AG04449 (cell line): ENCODE measurements at places on chromosomes 12 and 14.

- peak; percentile 47 for DNase-seq
Measured at GRCh38 chr12:62865937-62866336, 69.0 kb downstream of the PPM1H start.

GRCh38 chr14:105290621-105291346, 10.0 kb downstream of the BRF1 start:
- DNase-seq = no peak

DNA sequence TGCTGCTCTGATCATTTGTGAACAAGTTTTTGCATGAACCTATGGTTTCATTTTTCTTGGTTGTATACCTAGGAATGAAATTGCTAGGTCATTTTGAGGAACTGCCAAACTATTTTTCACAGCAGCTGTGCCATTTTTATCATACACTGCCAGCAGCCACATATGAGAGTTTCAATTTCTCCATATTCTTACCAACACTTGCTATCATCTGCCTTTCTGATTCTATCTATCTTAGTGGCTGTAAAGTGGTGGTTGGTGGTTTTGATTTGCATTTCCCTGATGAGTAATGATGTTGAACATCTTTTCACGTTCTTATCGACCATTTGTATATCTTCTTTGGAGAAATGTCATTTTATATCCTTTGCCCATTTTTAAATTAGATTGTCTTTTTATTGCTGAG, 146.1 kb downstream of the C12orf75 start:
- DNase-seq = no peak

DNA sequence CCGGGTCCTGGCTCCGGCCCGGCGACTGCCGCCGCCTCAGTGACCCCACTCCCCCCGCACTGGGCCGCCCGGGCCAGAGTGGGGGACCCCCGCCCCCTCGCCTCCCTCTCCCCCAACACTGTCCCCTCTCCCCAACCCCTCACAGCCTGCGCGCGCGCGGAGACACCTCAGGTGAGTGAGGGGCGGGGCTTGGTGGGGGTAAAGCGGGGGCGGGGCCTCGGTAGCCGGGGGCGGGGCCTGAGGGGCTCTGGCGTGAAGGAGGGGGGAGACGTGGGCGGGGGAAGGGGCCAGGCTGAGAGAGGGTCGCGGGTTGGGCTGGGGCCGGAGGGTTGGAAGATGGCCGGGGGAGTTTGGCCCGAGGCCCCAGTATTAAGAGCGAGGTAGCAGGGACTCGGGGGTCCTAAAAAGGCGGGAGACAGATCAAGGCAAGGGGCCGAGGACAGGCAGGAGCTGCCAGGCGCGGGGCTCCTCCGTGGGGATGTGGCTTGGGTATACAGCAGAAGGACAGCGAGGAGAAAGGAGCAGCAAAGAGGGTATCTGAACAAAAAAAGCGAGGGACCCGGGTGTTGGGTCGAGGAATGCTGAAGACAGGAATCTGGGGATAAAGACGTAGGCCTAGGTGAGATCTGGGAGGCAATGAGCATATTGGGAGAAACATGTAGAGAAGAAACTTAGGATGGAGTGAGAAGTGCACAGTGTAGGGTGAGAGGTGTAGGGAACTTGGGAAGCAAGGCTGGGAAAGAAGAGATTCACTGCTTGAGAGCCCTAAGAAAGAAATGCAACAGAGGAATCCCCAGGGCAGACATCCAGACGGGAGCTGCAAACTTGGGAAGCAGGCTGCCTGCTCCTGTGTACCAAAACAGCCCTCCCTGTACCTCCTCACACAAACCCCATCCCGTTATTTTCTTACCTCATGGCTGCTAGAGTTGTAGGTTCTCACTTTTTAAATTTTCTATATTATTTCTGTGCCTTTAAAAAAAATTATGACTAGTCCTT, 10.8 kb downstream of the SUOX start:
- DNase-seq = no peak

GRCh38 chr12:80183939-80184338, 84.6 kb downstream of the OTOGL start:
- DNase-seq = no peak

DNA sequence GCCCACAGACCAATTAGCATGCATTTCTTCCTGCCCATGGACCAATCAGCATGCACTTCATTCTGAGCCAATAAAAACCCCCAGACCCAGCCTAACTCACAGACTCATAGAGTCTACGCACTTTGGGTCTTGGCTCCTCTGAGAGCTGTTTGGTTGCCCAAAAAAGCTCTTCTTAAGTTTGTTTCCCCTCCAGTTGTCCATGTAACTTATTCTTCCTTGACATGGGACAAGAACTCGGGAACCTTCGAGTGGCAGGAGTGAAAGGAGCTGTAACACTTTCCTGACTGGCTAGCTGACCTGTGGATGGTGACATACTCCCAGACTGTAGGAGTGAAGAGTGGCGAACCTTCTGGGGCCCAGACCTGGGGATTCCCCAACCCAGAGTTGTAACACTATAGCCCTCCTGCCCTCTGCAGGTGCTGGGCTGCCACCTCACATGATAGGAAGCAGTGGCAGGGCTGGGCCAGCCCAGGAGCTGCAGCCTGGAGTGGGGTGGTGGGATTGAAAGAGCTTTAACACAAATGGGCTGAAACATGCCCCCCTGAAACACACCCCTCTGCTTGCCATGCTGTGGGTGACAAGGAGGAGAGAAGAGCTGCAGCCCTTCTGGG, 4.4 kb upstream of the BTBD7 start:
- DNase-seq = no peak

- no peak for DNase-seq
Measured at GRCh38 chr12:57240066-57240921, 10.7 kb downstream of the STAC3 start.

GRCh38 chr14:66069036-66069435, 417.1 kb upstream of the CCDC196 start:
- no peak for DNase-seq

- no peak for DNase-seq
Measured at GRCh38 chr14:24430143-24430681, 458 bp downstream of the KHNYN start.

DNA sequence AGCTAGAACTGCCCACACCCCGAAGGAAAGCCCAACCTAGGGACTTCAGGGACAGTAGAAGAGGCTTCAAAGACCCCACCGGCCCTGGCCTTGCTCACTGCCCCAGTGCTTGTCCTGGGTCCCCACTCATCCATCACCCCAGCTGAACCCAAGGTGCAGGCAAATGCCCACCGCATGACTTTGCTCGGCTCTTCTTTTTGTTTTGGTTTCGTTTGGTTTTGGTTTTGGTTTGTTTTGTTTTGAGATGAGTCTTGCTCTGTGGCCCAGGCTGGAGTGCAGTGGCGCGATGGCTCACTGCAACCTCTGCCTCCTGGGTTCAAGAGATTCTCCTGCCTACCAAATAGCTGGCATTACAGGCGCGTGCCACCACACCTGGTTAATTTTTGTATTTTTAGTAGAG, 9.0 kb downstream of the CCDC85C start:
- no peak for DNase-seq

GRCh38 chr12:26843311-26843710, 10.3 kb upstream of the ITPR2 start:
- DNase-seq = no peak
